Activated T-cell treated with anti-CD3 and anti-CD28 coated beads for 48 hours (primary cell): ENCODE measurements at places on chromosomes 3 and 15.

DNA sequence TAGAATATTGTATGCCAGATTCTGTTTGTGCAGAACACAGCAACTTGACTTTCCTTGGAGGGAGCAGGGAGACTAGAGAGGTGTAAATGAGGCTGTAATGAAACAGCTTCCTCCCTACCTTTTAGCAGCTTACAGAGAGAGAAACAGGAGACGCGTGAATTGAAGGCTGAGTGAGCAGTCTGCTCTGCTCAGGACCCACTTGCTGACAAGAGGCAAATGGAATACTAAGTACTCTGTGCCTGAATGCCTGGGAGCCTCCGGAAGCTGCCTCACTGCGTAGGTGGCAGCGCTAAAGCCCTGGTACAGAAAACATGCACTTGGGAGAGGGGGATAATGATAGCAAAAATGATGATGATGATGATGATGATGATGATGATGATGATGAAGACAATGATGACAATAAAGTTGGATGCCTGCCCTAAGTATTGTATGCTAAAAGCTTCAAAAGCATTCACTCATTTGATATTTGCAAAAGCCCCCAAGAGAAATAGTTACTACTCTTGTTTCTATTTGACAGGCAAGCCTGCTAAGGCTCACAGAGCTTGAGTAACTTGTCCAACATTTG lies 548.9 kb downstream of the NTRK3 start:
- DNase-seq = no peak

- DNase-seq = no peak
These were observed 88.2 kb upstream of the NTRK3 start for GRCh38 chr15:88344786-88345185.

GRCh38 chr15:60406513-60407414 lies 9.0 kb upstream of the ANXA2 start:
- no peak for DNase-seq

DNA sequence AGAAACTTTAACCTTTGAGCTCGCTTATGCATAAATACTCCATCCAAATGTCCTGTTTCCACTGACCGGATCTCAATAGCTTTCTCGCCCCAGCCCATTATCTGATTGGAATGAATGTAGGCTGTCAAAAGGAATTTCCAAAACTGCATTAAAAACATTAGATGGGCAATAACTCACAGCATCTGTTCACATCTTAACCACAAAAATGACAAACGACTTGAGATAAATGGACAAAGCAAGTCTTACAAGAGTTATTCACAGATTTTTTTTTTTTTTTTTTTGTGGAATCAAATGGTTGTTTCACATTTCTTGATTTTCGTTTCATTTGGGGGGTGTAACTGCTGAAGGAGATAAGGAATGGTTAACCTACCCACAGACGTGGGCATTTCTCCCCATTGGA lies 39.7 kb upstream of the SLC2A2 start:
- DNase-seq = no peak

DNA sequence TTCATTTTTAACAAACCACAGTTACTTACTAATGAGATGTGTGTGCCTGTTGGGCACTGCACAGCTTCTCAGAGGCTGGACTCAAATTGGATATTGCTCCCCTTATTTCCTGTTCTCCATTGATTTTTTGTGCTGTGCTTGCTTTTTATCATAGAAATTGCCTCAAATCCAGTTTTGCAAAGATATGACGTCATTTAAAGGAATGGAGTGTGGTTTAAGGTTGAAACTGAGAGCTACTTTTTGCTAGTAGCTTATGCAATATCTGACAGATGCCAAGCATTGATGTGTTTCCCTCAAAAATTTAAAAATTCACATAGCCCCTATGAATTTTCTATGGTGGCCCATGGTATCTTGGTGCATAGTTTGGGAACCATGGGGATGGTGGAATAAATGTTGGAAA lies 67.7 kb upstream of the ROPN1 start:
- no peak for DNase-seq

GRCh38 chr3:134302674-134303073 lies 52.0 kb upstream of the RYK start:
- no peak for DNase-seq

- no peak for DNase-seq
These were observed 82.4 kb downstream of the RTP4 start for GRCh38 chr3:187450431-187451190.

- no peak for DNase-seq
These were observed 447.2 kb downstream of the SHQ1 start for GRCh38 chr3:72401005-72401545.

DNA sequence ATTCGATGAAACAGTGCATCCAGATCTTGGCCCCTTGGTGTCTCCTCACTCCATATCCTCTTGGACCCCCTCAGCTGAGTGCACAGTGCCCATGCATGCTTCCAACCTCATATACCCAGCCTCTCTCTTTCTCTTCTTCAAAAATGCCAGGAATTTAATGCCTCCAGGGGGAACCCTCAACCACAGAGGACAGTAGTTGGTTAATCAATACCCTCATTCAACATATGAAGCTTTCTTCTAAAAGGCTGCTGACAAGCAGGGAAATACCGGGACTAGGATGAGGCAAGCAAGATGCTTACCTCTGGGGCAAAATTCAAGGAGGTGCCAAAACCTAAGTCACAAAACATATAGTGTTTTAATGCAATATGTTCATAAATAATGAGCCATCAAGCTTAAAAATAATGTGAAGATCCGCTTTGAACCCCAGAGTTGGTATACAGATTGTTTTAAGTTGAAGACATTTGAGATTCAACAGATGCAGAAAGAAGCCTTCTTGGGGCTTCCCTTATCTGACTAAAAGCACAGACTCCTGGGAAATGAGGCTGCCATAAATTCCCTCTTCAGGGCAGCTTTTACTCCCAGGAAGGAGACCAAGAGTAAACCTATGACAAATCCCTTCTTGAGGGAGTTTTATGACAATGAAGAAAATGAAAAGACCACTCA lies 48.2 kb upstream of the FHIT start:
- DNase-seq = no peak

DNA sequence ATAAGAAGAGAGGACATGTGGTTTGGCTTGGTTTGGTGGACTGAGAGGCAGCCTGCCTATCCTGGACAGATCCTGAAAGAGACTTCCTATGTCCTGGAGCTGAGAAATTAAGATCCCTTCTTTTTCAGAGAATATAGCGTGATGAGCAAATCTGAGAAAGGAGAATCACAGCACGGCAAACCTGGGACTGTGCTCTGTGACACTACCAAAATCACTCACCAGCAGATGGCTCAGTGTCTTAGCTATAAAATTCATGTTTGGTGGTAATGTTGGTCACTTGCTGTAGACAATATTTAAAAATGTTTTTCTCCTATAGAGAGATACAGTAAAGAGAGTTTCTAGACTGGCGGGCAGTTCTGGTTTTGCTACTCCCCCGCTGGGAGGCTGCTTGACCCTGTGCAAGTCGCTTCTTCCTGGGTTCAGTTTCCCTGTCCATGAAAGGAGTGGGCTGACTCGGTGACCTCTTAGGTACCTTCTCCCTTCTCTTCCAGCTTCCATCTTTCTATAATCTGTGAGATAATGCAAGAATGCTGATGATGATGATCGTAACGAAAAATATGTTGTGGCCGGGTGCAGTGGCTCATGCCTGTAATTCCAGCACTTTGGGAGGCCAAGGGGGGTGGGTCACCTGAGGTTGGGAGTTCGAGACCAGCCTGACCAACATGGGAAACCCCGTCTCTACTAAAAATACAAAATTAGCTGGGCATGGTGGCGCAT lies 7.6 kb upstream of the HES1 start:
- no peak for DNase-seq

DNA sequence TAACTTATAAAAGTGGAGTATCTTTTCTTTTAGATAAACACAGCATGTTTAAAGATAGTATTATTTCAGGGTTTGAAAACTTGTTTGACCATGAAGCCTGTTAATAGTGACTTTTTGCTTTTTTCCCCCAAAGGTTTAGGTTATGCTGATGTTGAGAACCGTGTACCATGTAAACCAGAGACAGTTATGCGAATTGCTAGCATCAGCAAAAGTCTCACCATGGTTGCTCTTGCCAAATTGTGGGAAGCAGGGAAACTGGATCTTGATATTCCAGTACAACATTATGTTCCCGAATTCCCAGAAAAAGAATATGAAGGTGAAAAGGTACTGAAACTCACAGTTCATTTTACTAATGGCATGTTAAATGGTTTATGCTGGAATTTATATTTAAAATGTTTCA lies 5.1 kb downstream of the LACTB start:
- DNase-seq = no peak

DNA sequence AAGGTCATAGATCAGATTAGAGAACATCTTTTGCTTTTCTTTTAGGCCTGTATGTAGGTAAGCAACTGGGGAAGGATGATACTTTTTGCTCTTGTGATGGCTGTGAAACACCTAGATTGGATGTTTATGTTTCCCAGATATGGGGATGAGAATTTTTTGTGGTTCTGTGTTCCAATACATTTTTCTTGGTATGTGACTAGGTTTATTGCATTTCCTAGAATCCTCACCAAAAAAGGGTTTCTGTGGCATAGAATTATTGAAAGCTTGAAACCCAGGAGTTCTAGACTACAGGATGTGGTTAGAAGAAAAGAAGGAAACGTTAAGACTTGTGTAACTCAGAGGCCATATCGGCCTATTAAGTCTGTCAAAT lies 25.8 kb downstream of the OXNAD1 start:
- no peak for DNase-seq

- DNase-seq = no peak
These were observed 550 bp upstream of the CHD2 start for GRCh38 chr15:92899601-92899947.

GRCh38 chr15:74387141-74387541 lies 19.7 kb upstream of the CYP11A1 start:
- DNase-seq = no peak

DNA sequence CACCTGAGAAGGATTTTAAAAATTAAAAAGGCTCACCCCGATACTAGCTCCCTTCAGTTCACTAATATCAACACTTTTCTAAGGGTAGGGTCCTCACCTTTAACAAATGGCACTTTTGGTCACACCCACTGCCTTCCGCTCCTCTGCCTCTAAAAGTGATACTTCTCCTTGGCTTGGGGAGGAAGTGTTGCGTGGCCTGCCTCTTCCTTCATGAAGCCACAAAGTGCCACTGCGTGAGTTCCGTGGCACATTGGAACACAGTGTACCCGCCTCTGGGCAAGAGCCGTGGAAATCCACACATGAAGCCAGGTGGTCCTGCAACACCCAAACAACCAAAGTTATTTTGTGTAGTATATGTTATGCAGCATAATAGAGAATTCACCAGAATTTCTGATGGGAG lies 3.9 kb downstream of the B4GALT4 start:
- no peak for DNase-seq

DNA sequence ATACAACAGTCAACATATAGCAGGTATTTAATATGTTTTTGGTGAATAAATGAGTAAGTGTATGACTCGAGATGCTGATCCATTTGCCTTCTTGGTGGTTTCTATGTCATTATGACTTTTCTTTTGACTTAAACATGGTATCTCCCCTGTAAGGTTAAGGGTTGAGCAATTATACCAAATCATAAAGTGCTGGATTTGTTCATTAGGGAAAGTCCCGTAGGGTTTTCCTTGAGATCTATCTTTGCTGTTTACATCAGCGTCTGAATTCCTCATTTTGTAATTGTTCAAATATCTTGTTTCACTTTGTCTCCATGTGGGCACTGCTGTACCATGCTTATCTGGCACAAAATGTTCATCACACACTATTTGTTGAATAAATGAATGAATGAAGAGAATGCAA lies 562.6 kb downstream of the EDEM1 start:
- no peak for DNase-seq

- DNase-seq = no peak
These were observed 3.0 kb downstream of the PPM1L start for GRCh38 chr3:160758929-160759577.

DNA sequence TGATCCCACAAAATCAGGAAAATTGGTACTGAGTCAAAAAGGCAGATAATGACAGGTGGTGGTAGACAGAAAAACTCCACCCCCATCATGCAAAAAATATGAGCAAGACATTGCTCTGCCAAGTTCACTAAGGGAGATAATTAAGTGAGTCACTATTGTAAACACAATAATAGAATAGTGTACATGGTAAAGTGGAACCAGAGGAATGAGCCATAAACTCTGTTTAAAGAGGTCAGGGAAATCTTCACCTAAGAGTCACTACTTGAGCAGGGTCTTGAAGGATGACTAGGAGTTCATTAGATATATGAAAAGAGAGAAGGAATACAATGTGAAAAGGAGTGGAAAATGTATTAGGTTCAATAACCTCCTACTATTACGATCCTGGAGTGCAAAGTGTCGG lies 213.4 kb upstream of the PEX5L start:
- no peak for DNase-seq

GRCh38 chr15:90325726-90326125 lies 26.4 kb upstream of the ZNF774 start:
- DNase-seq = no peak

DNA sequence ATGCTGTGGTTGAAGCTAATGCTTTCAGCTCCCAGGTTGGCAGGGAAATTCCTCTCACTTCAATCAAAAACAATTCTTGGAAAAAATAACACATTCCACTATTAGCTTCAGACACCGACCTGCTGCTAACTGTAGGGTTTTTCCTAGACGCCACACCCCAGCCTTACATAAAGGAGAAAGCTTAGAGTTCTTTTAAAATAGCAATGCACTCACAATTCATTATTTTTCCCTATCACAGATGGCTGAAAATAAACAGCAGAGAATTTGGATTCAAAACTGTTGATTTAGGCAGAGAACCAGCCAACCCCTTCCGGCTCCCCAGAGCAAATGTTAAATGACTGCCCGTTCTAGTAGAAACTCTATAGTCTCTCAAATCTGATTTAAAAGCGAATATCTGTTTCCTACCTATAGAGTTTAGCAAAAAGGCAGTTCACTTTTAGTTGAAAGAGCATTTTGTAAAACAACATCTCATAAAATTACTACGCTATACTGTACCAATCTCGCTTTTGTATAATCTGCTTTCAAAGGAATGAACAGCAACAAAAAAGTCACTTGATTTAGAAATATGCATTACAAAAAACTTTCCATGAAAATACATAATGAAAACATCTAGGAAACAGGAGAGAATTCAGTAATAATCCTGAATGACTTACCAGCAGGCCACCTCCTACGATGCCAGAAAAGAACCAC lies 586 bp downstream of the TM4SF1 start:
- DNase-seq = no peak

DNA sequence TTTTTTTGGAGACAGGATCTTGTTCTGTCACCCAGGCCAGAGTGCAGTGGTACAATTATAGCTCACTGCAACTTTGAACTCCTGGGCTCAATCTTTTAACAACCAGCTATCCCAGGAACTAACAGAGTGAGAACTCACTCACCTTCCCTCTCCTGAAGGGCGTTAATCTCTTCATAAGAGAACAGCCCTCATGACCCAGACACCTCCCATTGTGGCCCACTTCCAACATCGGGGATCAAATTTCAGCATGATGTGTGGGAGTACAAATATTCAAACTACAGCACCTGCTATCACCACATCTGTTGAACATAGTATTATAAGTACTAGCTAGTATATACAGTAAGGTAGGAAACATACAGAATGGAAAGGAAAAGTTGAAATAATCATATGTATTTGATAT lies 132.5 kb downstream of the DOCK3 start:
- DNase-seq = no peak

DNA sequence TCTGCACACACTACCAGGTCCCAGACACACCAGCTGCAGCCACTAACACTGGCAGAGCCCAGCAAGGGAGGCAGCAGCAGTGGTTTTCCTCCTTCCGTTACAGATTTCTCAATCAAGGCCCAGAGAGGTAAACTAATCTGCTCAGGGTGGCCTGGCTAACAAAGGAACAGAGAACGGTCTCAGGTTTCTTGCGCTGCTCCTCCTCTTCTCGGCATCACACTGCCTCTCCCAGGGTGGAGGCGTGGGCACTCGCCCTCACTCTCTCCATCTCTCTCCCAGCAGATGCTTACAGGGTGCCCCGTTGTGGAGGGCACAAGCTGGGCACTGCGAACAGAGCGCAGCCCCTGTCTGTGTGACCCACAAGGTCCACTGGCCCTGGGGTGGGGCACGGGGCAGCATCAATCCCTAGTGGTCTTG lies 228.7 kb downstream of the VPS13C start:
- no peak for DNase-seq
